ENCODE measurements at places on chromosomes 7 and 10. TPM values are rescaled to one million over a fixed set of nuclear protein-coding genes. Genes with fewer than 3 reads are reported as not detected.

The NPFFR1 gene
- under 0.01 TPM for total RNA-seq

The UCMA gene
- total RNA-seq, result not detected

The PIP gene
- not detected for total RNA-seq

The COL13A1 gene
- total RNA-seq, result 0.47 TPM

The CYP3A4 gene
- total RNA-seq, result 0.51 TPM
